Renal pelvis (tissue), 12 donors: ENCODE measurements at places on chromosomes 1 and 21.

- DNase-seq, result no peak
Observed at GRCh38 chr1:72023063-72023930, 259.0 kb downstream of the NEGR1 start.

GRCh38 chr1:42152119-42152518 lies 1.1 kb upstream of the GUCA2B start:
- DNase-seq, result no peak

DNA sequence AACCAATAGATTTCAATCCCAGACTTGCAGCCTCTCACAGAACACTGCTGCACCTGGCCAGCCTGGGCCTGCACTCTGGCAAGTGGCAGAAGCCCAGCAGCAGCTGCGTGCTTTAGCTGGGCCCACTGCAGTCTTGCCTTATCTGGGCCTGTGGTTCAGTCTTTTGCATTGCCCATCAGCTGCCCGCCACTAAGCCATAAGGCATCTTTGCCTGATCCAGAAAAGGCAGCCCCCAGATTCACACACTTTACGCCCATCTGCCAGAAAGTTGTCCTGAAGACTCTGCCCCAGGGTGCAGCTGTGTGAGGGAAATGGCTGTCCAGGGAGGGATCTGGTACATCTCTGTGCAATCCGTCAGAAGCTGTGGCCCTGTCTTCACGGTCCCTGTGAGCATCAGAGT lies 217.0 kb downstream of the DNAH14 start:
- no peak for DNase-seq

- DNase-seq, result no peak
Observed at GRCh38 chr1:43851561-43852338, 81.9 kb upstream of the ARTN start.

GRCh38 chr21:39099859-39100258 lies 83.4 kb downstream of the PSMG1 start:
- no peak for DNase-seq

DNA sequence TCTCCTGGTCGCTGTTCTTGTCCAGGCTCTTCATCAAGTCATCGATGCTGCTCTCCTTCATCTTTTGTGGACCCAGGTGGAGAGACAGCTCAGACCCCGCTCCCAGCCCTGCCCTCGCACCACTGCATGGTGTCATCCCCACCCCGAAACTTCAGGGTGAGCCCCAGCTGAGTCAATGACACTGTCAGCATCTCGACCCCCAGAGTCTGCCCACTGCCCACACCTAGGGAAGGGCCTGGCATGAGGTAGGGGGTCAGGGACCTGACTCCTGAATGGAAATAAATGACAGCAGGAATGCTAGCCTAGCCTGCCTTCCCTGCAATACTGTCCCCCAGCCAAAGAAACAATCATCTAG lies 1.6 kb upstream of the S100A6 start:
- DNase-seq, result no peak

GRCh38 chr1:186429017-186429416 lies 31.9 kb downstream of the PDC start:
- no peak for DNase-seq

- no peak for DNase-seq
Observed at GRCh38 chr1:108803548-108803947, 53.3 kb downstream of the AKNAD1 start.

- DNase-seq, result no peak
Observed at GRCh38 chr1:186896211-186896610, 67.5 kb downstream of the PLA2G4A start.

GRCh38 chr1:242178924-242179708 lies 180.2 kb upstream of the MAP1LC3C start:
- DNase-seq, result no peak

GRCh38 chr1:50704126-50704525 lies 255.9 kb downstream of the FAF1 start:
- DNase-seq, result peak; percentile 21
